ENCODE measurements at places on chromosomes 7 and 10. TPM values are rescaled to one million over a fixed set of nuclear protein-coding genes. Genes with fewer than 3 reads are reported as not detected.

RAMP3 gene
- not detected for total RNA-seq

OR2A1 gene
- not detected for total RNA-seq

EPHB4 gene
- total RNA-seq, result 0.66 TPM

WDFY4 gene
- 8.4 TPM for total RNA-seq

HOXA5 gene
- 0.52 TPM for total RNA-seq

GRCh38 chr10:126598009-126598408 lies 72.5 kb downstream of the C10orf90 start:
- peak; percentile 11 for DNase-seq

GRCh38 chr7:151665368-151665767 lies 145.7 kb upstream of the RHEB start:
- no peak for DNase-seq

DNA sequence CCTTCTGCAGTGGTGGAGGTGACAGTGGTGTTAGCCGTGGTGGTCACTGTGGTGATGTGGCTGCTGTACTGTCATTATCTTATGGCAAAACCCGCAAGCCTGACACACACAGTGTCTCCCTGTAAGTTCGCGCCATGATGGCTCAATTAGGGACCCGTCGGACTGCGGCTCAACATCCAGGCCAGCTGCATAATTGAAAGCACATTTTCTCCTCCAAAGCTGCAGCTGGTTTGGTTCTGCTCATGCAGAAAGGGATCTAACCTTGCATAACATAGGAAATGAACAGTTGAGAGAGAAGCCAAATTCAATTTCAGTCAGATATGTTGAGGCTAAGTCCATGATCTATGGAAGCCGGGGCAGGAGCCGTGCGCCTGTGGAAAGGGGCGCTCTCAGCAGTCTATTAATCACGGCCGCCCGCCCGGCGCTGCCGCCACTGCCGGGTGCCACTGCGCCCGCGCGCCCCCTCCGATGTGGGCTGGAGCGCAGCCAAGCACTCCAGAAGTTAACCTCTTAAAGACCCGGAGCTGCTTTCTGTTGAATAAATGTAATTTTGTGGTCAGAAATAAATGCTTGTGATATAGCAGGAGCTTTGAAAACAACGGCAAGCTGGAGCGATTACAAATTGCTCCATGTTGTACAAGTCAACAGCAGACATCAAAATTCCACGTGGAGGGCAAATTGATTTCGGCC lies 227.7 kb downstream of the CUX1 start:
- DNase-seq, result no peak

DNA sequence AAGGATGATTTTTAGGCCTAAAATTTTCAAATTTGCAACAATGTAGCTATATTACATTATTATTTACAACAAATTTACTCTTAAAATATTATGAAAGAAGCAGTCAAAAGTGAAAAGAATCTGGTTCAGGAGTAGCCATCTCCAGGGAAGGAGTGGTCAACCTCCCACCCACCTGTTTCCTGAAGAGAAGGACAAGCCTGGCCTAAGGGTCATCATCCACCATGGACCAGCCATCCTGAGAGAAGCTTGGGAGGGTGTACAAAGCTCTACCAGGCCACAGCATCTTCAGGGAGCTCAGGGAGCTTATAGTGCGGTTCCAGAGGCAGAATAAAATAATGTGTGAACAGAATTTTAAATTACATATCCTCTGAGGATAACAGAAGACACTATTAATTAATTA lies 38.1 kb downstream of the COL1A2 start:
- DNase-seq, result no peak

DNA sequence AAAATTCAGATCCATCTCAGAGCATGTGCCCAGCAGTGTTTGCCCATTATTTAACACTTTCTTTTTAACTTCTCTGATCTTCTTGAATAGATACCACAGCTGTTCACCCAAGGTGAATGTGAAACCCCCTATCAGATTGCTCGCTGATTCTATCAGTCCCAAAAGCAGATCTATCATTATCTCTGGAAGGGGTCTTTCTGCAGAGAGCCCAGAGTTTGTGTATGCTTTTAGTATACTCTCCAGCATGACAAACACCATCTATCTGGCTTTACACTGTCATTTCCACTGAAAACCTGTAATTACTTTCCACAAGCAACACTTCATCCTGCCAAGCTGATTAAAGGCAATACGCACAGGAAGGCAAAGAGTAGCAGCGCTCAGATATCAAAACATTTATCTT lies 168.2 kb downstream of the CACNA2D1 start:
- no peak for DNase-seq

DNA sequence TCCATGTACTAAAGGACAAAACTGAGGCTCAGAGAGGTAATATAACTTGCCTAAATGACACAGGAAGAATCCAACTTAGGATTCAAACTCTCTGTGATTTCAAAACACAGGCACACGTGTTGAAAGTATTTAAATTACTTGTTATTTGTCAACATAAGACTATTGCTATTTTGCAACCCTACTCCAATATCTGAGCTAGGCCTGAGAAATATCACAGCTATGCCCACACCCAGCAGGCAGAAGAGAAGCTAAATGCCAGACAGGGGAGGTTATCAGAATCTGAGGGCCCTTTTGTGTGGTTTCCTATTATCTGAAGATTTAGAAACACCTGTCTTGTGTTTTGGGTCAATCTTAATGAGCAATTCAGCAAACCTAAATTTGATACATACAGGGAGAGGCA lies 204.3 kb downstream of the ANK3 start:
- no peak for DNase-seq

DNA sequence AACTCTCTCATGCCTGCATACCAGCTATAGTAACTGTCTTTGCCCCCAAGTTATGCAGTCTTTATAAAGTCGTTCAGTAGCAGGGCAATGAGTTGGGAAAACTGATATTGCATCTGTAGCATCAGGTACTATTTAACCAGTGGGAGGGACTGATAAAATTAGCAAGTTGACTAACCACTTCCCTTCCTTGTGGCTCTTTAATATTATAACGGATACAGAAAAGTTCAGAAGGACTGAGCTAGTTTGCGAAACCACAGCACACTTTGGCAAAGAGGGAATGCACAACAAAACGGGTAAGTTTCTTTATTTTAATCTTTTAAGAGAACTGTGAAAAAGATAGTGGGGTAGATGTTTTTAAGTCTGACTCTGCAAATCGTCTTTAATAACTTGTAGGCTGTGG lies 205.3 kb upstream of the HDAC9 start:
- peak; percentile 51 for DNase-seq

- DNase-seq, result no peak
Measured at GRCh38 chr7:141355032-141355431, 196.2 kb upstream of the AGK start.

DNA sequence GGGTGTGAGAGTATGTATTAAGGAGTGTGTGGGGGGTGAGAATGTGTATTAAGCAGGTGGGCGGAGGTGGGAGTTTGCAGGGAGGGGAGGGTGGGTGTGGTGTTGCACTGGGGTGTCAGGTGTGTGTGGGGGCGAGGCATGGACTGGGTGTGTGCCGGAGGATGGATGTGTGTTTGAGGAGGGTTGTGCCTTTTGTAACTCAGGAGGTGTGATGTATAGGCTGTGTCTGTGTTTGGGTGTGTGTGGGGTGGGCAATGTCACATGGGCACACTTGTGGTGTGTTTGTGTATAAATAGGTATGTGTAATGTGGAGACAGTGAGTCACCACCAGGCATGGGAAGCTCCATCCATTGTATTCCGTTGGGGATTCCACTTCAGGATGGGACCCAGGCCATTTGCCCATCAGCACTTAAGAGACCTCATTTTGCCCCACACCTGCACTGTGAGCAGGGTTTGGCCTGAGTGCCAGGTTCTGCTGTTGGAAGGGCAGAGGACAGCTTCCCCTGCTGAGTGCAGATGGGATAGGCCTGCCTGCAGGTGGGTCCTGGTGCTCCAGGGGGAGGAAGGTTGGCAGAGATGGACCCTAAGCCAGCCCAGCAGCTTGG lies 5.8 kb downstream of the UNC5B start:
- no peak for DNase-seq

- no peak for DNase-seq
Measured at GRCh38 chr10:117007080-117007479, 2.1 kb upstream of the SHTN1 start.

DNA sequence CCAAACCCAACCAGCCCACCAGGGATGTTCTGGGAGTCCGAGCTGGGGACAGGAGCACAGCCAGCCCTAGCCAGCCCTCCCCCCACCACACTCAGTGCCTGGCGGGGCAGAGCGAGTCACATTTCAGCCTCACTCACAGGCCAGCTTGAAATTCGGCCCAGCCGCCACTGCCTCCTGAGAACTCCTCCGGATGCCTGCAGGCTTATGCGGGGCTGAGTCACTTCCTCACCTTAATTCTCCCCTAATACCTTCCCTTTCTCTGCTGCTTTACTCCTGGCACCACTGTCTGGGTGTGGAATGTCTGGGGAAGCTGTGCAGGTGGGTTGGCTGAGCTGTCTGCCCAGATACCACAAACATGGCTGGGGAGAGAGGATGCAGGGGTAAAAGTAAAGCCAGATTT lies 22.6 kb upstream of the DLG5 start:
- no peak for DNase-seq

DNA sequence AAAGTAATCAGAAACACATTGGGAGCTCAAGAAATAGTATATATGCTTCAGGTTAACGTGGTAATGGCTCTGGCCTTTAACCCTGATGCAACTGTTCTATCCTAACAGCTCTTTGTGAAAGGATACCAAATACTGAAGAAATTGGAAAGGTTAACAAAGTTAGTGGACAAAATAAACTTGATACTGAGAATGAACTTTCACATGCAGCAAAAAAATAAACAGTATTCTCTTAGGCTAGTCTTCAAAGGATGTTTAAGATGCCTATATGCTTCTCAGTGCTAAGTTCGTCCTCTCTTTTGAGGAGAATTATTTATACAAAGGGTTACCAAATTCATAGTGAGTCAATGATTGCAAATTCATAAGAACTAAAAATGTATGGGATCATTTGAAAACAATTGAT lies 256.2 kb upstream of the FERD3L start:
- DNase-seq, result no peak

DNA sequence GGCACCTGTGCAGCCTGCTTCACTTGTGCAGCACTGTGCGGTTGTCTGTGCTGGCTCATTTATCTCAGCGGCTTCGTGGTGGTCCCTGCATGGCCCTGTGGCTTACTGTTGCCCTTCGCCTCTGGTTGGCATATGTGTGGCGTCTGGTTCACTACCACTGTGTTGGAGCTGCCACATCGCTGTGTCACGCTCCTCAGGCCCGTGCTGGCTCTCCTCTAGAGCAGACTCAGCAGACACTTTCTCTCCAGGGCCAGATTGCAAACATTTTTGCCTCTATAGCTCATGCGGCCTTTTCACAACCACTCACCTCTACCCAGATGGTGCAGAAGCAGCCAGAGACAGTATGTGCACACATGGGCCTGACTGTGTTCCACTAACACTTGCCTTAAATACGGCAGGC lies 37.9 kb downstream of the PPP2R2D start:
- no peak for DNase-seq

GRCh38 chr7:38307640-38308039 lies 34.2 kb upstream of the TARP start:
- DNase-seq, result no peak

DNA sequence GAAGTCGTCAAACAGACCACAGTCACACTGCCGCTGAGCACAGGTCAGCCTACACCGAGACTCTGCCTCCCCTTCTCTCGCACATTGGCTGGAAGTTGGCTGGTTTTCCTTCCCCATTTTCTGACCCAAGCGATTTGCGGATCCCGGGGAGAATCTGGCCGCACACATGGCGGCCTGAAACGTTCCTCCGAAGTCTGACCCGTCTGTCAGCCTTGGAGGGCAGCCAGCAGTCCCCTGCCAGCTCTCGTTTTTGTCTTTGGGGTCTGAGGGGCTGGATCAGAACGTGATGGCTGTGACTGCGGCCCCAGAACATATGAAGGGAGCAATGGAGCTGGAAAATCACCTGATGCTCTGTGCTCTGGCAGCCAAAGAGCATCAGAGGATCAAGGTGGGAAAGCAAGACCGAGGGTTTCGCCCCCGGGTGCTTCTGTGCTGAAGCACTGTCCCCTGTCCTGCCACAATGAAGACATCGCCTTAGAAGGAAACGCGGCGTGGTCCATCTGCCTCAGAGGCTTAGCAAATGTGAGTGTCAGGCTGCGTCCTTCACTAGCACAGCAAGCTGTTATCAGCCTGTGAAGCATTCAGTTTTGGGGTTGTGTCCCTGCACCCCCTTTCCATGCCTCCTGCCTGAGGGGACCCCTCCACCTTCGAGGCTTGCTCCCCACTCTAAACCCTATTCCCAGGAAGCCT lies 119.3 kb upstream of the SHH start:
- no peak for DNase-seq

DNA sequence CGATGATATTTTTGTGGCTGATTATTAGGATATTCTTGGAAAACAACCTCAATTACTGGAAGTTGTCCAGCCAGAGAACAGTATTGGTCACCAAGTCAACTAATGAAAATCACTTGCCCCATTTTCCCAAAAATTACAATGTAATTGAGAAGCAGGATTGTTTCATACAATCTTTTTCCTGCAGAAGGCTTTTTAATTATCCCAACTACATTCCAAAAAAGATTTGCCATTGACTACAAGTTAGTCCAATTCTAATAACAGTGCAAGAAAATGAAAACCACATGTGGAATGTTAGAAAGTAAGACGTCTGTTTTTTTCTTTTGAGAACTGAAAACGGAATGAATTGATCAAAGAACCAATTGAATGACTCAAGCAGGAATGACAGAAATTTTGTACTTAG lies 1195.8 kb downstream of the SORCS1 start:
- no peak for DNase-seq

- no peak for DNase-seq
Measured at GRCh38 chr7:157945401-157945800, 608.6 kb downstream of the DNAJB6 start.

- DNase-seq, result peak; percentile 58
Measured at GRCh38 chr10:69179089-69179742, 818 bp upstream of the SUPV3L1 start.

DNA sequence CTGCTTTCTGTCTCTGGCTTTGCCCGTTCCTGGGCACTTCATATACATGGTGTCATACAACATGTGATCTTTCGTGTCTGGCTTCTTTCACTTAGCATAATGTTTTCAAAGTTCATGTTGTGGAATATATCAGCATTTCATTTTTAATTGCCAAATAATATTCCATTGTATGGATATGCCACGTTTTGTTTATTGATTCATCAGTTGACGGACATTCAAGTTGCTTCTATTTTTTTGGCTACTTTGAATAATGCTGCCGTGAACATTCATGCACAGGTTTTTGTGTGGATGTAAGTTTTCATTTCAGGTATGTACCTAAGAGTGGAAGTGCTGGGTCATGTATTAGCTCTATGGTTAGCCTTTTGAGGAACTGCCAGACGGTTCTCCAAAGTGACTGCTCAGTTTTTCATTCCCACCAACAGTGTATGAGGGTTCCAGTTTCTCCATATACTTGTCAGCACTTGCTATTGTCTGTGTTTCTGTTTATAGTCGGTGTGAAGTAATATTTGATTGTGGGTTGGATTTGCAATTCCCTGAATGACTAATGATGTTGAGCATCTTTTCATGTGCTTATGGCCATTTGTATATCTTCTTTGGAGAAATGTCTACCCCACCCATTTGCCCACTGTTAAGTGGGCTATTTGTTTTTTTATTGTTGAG lies 401.4 kb upstream of the GALNT17 start:
- DNase-seq, result no peak

DNA sequence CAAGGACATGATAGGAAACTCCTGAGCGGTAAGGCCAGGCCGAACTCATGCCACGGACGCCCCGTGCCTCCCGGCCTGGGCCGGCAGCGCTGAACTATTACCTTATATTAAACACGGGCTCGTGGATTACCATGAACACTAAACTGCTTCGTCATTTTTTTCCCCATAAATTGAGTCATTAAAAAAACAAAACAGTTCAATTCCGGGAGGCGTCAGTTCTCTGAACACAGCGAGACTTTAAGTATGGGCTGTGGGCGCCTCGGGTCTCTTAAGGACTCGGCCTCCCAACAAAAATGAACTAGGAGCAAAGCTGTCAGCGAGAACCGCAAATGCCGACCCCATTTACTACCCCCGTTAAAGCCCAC lies 519 bp downstream of the PITRM1 start:
- DNase-seq, result no peak
